Left ventricle myocardium superior (tissue), 1 donor: ENCODE measurements at places on chromosomes 2 and 18.

GRCh38 chr18:54090856-54091255, 133.6 kb downstream of the MBD2 start:
- no peak for DNase-seq

DNA sequence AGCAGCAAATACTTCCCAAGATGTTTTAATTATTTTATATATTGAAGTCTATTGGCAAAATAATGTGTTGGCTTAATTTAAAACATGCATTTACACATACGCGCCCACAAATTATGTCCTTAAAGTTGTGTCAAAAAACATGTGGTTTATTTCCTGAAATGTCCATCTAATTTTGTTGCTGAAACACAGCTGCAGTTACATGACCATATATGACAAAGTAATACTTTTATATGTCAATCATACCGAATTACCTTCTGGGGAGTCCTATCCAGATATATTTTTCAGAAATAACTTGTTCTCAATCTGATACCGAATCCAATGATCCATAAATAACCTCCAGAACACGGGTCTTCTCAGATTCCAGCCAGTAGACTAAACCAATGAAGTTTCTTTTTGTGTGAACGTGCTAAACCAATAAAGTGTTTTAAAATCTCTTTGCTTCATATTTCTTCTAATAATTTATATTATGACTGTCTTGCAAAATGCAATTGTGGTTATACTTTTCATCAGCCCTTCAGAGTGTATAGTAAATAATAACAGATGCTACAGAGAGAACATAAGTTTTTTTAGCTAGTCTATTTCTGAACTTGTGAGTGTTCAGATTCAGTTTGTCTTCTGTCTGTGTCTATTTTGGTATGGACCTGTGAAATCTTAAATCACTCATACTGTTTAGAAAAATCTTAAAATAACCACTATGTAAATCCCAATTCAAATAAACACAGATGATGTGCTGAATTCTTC, 2.4 kb downstream of the SCG2 start:
- no peak for DNase-seq

GRCh38 chr18:52391810-52392559, 52.0 kb downstream of the DCC start:
- no peak for DNase-seq

DNA sequence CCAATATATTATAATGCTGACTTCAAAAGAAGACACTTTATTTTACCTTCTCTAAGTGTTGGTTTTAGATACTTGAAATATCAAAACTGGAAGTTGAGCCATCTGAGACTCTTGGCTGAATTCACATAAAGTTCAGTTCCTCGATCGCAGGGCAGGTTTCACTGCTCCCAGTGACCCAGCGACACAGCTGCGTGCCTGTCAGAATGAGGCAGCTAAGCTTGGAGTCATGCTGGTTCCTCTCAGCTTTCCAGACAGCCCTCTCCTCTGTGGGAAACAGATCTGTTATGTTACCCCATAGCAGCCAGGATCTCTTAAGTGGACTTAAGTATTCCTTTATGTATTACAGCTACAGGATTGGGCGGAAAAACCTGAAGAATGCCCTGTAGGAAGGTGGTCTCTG, 142.8 kb upstream of the ALPP start:
- DNase-seq: no peak

DNA sequence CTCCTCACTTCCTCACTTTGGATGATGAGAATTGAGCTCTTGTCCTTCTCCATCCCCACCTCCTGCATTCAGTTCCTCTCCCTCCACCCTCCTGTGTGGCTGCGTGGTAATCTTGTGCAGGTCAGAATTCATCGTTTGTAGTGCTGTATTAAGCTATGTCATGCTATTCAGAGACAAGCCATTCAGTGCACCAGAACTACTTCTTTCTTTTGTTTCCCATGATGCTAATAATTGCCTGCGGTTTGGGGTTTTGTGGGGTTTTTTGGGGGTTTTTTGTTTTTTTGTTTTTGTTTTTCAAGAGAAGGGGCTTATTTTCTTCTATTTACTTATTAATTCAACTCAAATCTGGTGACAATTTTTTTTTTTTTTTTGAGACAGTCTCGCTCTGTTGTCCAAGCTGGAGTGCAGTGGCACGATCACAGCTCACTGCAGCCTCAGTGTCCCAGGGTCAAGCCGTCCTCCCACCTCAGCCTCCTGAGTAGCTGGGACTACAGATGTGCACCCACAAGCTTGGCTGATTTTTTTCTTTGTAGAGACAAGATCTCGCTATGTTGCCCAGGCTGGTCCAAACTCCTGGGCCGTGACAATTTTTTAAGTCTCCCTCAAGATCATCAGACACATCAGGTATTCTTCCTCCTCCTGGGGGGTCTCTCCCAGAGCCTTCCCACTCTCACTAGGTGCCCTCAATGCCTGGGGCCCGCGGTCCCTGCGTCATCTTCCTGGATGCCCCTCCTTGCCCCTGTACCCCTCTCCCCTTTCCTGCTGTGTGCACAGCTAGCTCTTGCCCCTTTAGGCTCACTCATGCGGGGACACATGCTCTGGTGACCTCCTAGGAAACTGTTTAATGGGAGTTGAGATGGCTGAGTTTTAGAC, 37.8 kb downstream of the MAL start:
- DNase-seq: no peak

- DNase-seq: no peak
Measured at GRCh38 chr18:46163941-46164499, 59.8 kb downstream of the HAUS1 start.

GRCh38 chr18:63528863-63529492, 13.2 kb upstream of the SERPINB12 start:
- no peak for DNase-seq

- no peak for DNase-seq
Measured at GRCh38 chr2:104638859-104639202, 215.1 kb upstream of the POU3F3 start.

DNA sequence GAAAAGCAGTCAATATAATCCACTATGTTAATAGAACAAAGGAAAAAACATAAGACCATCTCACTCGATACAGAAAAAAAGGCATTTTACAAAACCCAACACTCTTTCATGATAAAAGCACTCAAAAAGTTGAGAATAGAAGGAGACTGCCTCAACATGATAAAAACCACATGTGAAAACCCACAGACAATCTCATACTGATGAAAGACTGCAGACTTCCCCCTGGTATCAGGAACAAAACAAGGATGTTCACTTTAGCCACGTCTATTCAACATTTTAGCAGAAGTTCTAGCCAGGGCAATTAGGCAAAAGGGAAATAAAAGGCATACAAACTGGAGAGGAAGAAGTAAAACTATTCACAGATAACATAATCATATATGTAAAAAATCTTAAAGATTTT, 285.9 kb downstream of the EIPR1 start:
- DNase-seq: no peak

DNA sequence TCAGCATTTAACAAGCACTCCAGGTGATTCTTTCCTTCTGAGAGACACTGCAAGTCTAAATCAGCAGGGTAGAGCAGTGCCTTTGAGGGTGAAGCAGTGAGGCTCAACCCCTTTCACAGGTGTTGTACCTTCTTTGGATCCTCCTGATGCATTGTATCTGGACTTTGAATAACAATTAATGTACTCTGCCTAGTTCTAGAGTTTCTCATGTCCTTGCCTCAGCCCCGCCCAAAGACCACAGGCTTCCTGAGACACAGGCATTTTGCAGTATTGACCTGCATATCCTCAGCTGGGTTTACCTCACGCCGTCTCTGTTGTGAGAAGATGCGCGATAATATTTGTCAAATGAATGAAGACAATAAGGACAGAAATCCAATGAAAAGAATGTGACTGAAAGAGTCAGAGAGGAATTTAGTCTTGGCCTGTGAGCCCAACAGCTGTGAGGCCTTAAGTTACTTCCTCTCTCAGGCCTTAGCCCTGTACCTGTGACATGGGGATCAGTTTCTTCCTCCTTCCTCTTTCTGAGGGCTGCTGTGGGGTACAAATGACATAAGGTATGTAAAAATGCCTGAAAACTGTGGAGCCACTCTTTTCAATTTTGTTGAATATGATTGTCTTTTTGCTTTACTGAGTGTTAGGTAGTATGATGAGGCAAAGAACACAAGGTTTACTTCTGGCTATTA, 43.7 kb downstream of the WIPF1 start:
- no peak for DNase-seq

- DNase-seq: no peak
Measured at GRCh38 chr2:85655961-85656417, 12.0 kb downstream of the SFTPB start.

DNA sequence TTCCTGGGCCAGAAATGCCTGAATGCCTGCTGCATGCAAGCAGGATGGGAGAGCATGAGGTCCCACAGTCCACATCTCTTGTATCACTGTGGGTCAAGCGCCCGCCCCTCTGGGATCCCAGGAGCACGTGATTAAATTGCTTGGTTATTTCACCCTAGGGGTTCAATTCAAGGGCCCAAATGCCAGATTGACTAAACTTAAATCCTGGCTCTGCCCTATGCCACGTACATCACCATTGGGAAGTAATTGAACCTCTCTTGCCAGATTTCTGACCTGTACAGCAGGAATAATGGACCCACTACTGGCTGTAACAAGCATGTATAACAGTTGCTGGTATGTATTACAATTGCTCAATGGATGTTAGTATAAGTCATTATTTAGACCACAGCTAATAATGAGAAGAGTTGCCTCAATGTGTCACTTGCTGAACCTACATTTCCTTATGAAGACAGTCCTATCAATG, 19.9 kb downstream of the FHL2 start:
- DNase-seq: no peak

- DNase-seq: no peak
Measured at GRCh38 chr2:232487385-232488096, at the start of gene ECEL1. Gene ECEL1, minus strand, starts transcription at chr2:232487834. Its CDS starts 1,181 bp downstream, at chr2:232486653.

- no peak for DNase-seq
Measured at GRCh38 chr18:51867767-51868166, 472.2 kb upstream of the DCC start.

GRCh38 chr2:35714883-35715282, 640.7 kb upstream of the CRIM1 start:
- DNase-seq: no peak
